ENCODE measurements at places on chromosomes 7 and 10.

DNA sequence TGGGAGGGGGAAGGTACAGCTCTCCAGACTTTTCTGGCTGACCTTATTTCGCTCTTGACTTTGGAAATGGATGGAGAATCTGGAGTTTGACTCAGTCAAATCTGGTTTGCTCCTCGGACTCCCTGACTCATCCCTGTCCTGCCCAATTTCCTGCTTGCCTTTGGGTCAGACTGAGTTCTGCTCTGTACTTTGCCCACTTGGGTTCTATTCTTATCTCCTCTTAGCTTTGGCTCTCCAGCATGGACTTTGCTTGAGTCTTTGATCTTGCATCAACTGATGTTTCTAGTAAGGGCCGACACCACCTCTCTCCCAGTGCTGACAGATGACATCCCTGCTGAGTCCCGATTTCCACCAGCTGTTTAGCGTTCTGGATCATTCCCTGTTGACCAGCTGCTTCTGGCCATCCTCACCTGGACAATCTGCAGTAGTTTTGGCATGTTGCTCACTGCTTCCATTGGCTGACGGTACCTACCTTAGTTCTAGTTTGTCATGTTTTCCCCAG is 335.3 kb downstream of the SUGCT start:
- H3K27ac ChIP-seq: peak overlapping the region; percentile 90
- H3K4me1 ChIP-seq: peaks cover 39% of the 10 kb centered on the region
- H3K4me3 ChIP-seq: peak overlapping the region; percentile 16
- DNase-seq: no peak

GRCh38 chr10:133464582-133465031 is 10.9 kb downstream of the SCART1 start:
- H3K27ac ChIP-seq: no peak overlapping the region
- DNase-seq: no peak
- H3K4me1 ChIP-seq: no peaks in the 10 kb centered on the region

DNA sequence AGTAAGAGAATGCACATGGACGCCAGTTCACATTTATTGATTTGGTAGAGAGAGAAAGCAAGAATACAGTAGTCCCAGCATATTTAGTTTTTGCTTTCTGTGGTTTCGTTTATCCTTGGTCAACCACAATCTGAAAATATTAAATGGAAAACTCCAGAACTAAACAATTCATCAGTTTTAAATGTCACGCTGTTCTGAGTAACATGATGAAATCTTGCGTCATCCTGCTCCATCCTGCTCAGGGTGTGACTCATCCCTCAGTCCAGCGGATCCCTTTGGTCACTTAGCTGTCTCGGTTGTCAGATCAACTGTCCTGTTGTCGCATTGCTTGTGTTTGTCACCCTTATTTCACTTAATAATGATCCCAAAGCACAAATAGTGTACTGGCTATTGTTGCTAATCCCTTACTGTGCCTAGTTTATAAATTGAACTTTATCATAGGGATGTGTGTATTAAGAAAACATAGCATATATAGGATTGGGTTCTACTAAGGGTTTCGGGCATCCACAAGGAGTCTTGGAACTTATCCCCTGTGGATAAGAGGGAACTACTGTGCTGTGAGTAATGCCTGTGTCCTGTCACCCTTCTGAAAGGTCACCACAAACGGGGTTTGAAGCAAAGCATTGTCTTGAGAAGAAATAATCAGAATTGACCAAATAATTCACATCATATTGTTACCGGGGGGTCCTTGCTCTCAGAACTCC is 73.6 kb downstream of the OTUD1 start:
- no peak overlapping the region for H3K4me3 ChIP-seq
- H3K4me1 ChIP-seq: no peaks in the 10 kb centered on the region
- H3K27me3 ChIP-seq: no peaks in the 10 kb centered on the region
- DNase-seq: no peak
- H3K36me3 ChIP-seq: no peaks in the 10 kb centered on the region
- H3K27ac ChIP-seq: no peak overlapping the region

GRCh38 chr10:59000162-59000825 is 176.1 kb upstream of the PHYHIPL start:
- H3K36me3 ChIP-seq: no peaks in the 10 kb centered on the region
- H3K4me3 ChIP-seq: peak overlapping the region; percentile 14
- no peak for DNase-seq
- H3K4me1 ChIP-seq: peaks cover 83% of the 10 kb centered on the region

- no peak overlapping the region for H3K4me3 ChIP-seq
- H3K36me3 ChIP-seq: no peaks in the 10 kb centered on the region
- no peak for DNase-seq
- H3K27ac ChIP-seq: no peak overlapping the region
- H3K4me1 ChIP-seq: peaks cover 35% of the 10 kb centered on the region
Measured at GRCh38 chr7:22586786-22587140, 86.8 kb upstream of the STEAP1B start.

GRCh38 chr7:30027065-30027456 is 559 bp upstream of the FKBP14 start:
- H3K4me1 ChIP-seq: peaks cover 53% of the 10 kb centered on the region
- no peaks in the 10 kb centered on the region for H3K27me3 ChIP-seq
- peak overlapping the region; percentile 62 for H3K27ac ChIP-seq
- H3K36me3 ChIP-seq: no peaks in the 10 kb centered on the region
- H3K4me3 ChIP-seq: peak overlapping the region; percentile 95

GRCh38 chr10:5650664-5651387 is 15.6 kb downstream of the ASB13 start:
- H3K27me3 ChIP-seq: no peaks in the 10 kb centered on the region
- H3K27ac ChIP-seq: peak overlapping the region; percentile 45
- DNase-seq: no peak
- H3K4me3 ChIP-seq: no peak overlapping the region
- H3K4me1 ChIP-seq: peaks cover 28% of the 10 kb centered on the region

- DNase-seq: no peak
- H3K36me3 ChIP-seq: no peaks in the 10 kb centered on the region
- no peak overlapping the region for H3K4me3 ChIP-seq
- no peak overlapping the region for H3K27ac ChIP-seq
- no peaks in the 10 kb centered on the region for H3K4me1 ChIP-seq
- no peaks in the 10 kb centered on the region for H3K27me3 ChIP-seq
Measured at GRCh38 chr7:140417456-140418155, 13.7 kb downstream of the RAB19 start.

GRCh38 chr7:4774658-4775249 is 669 bp upstream of the AP5Z1 start:
- H3K4me1 ChIP-seq: peaks cover 18% of the 10 kb centered on the region
- peaks cover 4% of the 10 kb centered on the region for H3K36me3 ChIP-seq
- H3K27me3 ChIP-seq: no peaks in the 10 kb centered on the region
- no peak for DNase-seq

DNA sequence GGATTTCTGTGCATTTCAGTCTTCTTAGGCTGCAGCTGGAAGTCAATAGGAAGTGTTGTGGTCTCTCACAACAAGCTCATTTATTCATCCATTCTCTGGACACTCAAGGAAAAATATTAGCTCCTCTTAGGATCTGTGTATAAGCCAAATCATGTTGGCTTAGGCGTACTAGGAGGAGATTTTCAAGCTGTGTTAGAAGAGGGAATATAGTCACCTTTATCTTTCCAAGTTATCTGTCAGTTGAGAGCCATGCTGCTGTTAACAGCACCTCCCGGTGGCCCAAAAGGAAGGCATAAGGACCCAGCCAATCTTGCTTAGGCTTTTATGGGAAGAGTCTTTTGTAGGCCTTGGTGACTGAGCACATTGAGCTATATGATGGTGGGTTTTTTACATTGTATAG is 220.0 kb downstream of the LRMDA start:
- no peak for DNase-seq
- no peaks in the 10 kb centered on the region for H3K27me3 ChIP-seq
- peaks cover 31% of the 10 kb centered on the region for H3K4me1 ChIP-seq
- H3K4me3 ChIP-seq: no peak overlapping the region

GRCh38 chr10:24418532-24418931 is 209.6 kb downstream of the KIAA1217 start:
- no peaks in the 10 kb centered on the region for H3K4me1 ChIP-seq
- DNase-seq: no peak
- H3K27ac ChIP-seq: no peak overlapping the region
- H3K36me3 ChIP-seq: no peaks in the 10 kb centered on the region

DNA sequence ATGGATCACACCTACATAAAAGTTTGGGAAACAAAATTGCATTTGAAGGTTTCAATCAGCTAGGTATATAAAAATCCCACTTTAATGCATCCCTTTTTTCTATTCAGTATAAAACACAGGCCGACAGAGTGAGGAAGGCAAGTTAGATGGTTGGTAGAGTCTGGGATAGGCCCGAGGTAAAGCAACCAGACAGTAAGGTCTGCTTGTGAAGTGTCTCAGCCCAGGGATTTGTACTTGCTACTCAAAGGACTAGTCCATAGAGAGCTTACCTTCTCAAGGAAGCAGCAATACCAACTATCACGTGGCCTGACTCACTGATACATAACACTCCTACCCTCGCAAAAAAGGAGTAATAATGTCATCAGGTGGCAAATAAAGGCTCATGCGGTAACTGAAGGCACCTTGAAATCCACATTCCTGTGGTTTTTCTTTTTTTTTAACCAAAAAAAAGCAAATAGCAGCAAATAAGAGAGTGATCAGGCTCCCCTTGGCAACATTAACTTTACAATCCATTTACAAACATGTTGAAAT is 56.2 kb upstream of the ATP6V0A4 start:
- no peaks in the 10 kb centered on the region for H3K27me3 ChIP-seq
- no peak for DNase-seq
- H3K36me3 ChIP-seq: no peaks in the 10 kb centered on the region
- H3K4me3 ChIP-seq: no peak overlapping the region
- H3K27ac ChIP-seq: no peak overlapping the region

- H3K27ac ChIP-seq: no peak overlapping the region
- peaks cover 25% of the 10 kb centered on the region for H3K4me1 ChIP-seq
- no peaks in the 10 kb centered on the region for H3K27me3 ChIP-seq
- H3K36me3 ChIP-seq: no peaks in the 10 kb centered on the region
- H3K4me3 ChIP-seq: no peak overlapping the region
- no peak for DNase-seq
Measured at GRCh38 chr10:110040767-110041478, 33.1 kb downstream of the ADD3 start.

GRCh38 chr7:151172273-151173141 is 5.0 kb upstream of the GBX1 start:
- no peaks in the 10 kb centered on the region for H3K4me1 ChIP-seq
- no peak overlapping the region for H3K27ac ChIP-seq
- H3K4me3 ChIP-seq: no peak overlapping the region
- peaks cover 4% of the 10 kb centered on the region for H3K27me3 ChIP-seq

- no peaks in the 10 kb centered on the region for H3K36me3 ChIP-seq
- no peaks in the 10 kb centered on the region for H3K4me1 ChIP-seq
- no peaks in the 10 kb centered on the region for H3K27me3 ChIP-seq
- no peak for DNase-seq
- no peak overlapping the region for H3K4me3 ChIP-seq
Measured at GRCh38 chr7:82211333-82211732, 232.2 kb downstream of the CACNA2D1 start.

DNA sequence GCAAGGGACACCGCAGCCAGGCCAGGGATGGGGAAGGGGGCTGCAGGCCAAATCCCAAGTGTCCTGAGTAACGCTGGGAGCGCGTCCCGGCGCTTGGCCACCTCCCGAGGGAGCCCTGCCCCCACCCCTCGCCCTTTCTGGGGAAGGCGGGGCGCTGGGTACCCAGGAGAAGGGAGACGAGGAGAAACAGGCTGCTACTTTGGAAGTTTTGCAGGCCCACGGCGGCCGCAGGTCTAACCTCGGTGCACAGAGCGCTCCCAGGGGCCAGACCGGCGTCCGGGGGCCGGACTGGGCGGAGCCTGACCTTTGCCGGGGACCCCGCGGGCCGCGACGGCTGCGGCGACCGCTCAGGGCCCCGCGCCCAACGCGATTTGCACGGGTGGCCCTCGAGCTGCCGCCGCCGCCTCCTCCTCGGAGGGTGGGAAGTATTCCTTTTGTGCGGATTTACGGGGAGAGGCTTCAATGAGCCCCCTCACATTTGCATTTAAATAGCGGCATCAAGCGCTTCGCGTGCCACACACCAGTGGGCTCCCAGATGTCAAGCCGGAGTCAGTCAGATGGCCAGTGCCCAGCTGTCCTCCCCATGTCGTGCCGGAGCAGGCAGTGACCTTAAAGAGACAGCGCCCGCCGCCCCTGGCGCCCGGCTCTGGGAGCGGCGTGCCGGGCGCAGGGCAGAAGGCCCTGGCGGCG is 3.0 kb upstream of the EBF3 start:
- no peak overlapping the region for H3K4me3 ChIP-seq
- H3K27me3 ChIP-seq: peaks cover 36% of the 10 kb centered on the region
- peaks cover 66% of the 10 kb centered on the region for H3K4me1 ChIP-seq
- DNase-seq: no peak
- no peak overlapping the region for H3K27ac ChIP-seq

- H3K36me3 ChIP-seq: no peaks in the 10 kb centered on the region
- H3K4me1 ChIP-seq: peaks cover 15% of the 10 kb centered on the region
- no peak overlapping the region for H3K27ac ChIP-seq
- H3K27me3 ChIP-seq: peaks cover 6% of the 10 kb centered on the region
Measured at GRCh38 chr7:27214239-27214950, 14.5 kb upstream of the HOXA13 start.

DNA sequence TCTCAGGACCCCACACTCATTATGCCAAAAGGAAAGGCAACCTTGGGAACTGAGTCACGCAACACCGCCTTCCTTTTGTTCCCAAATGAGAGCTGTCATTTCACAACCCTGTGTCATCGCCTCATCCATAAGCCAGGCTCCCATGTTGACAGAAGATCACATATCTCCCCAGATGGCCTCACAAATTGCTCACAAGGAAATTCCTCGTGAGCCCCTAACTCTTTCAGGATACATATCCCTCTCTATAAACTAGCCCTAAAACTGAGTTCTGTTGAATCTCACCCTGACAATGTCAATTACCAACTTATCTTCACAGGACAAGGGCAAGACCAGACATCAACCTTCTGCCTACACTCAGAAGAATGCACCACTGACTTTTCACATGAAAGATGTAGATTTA is 22.6 kb downstream of the CCDC3 start:
- H3K4me1 ChIP-seq: no peaks in the 10 kb centered on the region
- DNase-seq: no peak
- H3K27me3 ChIP-seq: no peaks in the 10 kb centered on the region
- H3K27ac ChIP-seq: no peak overlapping the region
- no peaks in the 10 kb centered on the region for H3K36me3 ChIP-seq
- no peak overlapping the region for H3K4me3 ChIP-seq

GRCh38 chr7:4483851-4484250 is 198.2 kb upstream of the FOXK1 start:
- H3K27me3 ChIP-seq: no peaks in the 10 kb centered on the region
- no peak overlapping the region for H3K27ac ChIP-seq
- DNase-seq: no peak
- H3K4me1 ChIP-seq: no peaks in the 10 kb centered on the region

GRCh38 chr7:50564640-50565558 is at the start of gene DDC:
DDC (minus strand) TSS chr7:50565405; CDS start chr7:50544085, 21,320 bp downstream.
- DNase-seq: no peak
- H3K27ac ChIP-seq: no peak within 1 kb of the TSS
- H3K4me3 ChIP-seq: no peak within 1 kb of the TSS
- H3K27me3 ChIP-seq: no peaks in the 10 kb centered on the region

- H3K4me1 ChIP-seq: peaks cover 8% of the 10 kb centered on the region
- no peaks in the 10 kb centered on the region for H3K27me3 ChIP-seq
- no peak overlapping the region for H3K4me3 ChIP-seq
- no peak for DNase-seq
Measured at GRCh38 chr7:96093435-96093834, 228.5 kb downstream of the SLC25A13 start.
